ENCODE measurements at places on chromosomes 6 and 20.

DNA sequence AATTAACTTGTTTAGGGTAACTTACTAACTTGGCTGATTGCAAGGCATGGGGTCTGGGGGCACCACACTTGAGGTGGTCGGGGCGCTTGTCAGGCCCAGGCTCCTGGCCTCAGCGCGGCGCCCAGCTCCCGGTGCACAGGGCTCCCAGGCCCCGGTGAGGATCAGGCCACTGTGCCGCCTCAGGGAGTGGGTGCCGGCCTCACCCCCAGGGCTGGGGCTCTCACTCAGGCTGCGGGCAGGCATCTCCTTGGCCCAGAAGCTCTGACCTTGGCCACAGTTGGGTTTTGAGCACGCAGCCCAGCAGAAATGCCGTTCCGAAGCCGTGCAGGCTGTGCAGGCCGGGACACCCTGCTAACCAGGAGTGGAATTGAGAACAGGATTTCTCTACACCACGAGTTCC lies 37.8 kb upstream of the BHLHE23 start:
- DNase-seq: no peak

DNA sequence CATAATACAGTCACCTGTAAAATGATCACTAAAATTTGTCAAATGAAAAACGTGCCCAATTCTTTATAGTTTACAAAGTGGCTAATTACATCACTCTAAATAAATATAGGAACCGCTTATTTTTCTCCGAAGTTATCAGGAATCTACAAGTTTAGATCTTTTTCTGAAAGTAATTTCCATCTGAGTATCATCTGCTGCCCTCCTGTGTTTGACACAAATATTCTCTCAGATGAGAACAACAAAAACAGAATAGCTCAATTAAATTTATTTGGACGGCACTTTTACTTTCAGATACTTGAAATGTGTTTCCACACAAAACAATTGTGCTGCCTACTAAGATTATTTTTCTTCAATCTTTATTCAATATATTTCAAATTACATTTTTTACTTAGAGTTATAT lies 5.0 kb downstream of the SF3B5 start:
- DNase-seq: no peak

DNA sequence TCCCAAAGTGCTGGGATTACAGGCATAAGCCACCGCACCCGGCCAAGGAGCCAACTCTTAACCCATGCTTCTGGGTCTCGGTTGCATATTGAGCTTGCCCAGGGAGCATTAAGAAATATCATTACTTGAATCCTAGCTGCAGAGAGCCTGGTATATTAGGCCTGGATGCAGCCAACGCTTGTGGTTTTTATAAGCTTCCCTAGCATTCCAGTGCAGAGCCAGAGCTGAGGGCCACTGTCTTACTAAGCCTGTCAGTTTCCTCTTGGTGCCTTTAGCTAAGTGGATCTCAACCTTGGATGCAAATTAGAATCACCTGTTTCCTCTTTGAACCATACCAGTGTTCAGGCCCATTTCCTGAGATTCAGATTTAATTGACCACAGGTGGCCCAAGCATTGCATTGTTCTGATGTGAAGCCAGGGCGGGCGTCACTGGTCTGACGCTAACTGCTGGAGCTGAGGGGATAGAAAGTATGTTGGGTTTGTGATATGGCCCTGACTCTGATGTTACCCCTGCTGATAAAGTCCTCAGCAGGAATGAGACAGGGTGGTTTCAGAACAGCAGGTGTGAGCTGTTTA lies 76.3 kb downstream of the BTBD3 start:
- no peak for DNase-seq

DNA sequence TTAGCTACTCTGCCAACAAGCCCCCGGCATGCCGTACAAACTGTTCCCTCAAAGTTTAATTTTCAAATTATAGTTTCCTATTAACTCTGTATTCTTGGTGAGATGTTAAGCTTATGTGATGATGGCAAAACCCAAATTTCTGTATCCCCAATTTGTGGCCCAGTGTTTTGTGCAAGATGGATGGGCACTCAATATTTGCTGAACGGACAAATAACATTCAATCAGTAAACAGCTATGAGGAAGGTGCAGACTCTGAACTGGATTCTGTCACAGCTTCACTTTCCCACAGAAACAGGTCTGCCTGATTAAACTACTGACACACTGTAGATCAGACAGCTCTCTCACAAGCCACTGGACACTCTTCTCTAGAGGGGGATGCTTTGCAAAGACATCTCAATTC lies 54.1 kb downstream of the NUDT3 start:
- DNase-seq: no peak

DNA sequence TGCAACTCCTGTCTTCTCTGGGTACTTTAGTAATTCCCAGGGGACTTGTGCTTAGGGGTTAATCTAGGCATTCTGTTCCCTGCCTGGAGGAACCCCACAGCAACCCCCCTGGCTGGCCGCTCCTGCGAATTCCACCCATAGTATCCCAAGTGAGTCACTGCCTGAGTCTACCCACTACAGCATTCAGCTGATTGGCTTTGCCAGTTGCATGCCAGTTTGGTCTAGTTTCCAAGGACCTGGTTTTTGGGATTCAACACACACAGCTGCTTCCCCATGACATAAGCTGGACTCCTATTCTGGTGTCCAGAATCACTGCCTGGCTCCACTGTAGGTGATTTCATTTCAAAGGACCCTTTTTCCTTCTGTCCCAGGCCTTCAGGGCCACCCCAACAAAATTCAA lies 40.3 kb downstream of the PLCG1 start:
- DNase-seq: peak; percentile 79

GRCh38 chr6:67431076-67431475 lies 1204.0 kb upstream of the ADGRB3 start:
- no peak for DNase-seq

- no peak for DNase-seq
Measured at GRCh38 chr6:134331256-134331655, 13.3 kb upstream of the SGK1 start.

- peak; percentile 8 for DNase-seq
Measured at GRCh38 chr6:127496471-127496870, 22.7 kb downstream of the MTCL3 start.

DNA sequence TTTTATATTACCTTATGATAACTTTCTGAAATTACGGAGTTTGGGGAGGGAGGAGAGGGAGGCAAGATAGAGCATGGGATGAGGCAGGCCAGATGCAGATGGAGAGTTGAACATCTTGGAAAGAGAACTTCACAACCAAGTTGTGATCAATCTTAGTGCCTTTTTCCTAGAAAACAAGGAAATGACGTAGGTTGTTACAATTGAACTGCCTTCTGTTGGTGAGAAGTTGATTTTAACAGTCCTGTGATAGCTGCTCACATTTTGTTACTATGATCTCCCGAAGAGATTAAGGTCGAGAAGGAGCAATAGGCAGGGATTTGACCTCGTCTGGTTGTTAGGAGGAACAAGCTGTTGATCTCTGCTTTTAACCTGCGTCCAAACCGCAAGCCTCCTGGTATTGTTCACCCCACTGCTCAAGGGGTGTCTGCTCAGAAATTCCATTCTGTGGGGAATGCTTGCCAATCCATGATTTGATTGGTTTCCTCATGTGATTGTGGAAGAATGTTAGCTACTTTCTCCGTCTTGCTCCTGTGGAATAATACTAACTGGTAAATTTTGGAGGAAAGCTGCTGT lies 35.1 kb downstream of the TIAM2 start:
- no peak for DNase-seq

DNA sequence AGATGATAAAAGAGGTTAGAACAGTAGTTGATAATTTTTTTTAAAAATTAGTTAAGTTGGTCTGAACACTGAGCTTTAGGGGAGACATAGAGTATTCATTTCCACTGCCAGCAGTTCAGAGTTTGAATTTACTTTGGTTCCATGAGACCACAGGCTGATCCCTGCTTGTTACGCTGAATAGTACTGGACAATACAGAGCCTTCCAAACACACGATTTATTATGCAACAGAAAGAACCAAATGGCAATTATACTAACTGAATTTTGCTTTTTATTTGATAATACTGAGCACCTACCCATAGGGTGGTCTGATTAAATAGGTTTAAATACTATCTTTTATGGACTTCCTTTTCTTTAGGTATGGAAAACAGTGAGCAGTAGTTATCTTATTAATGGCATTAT lies 111.4 kb downstream of the POPDC3 start:
- DNase-seq: no peak

GRCh38 chr6:95815389-95816056 lies 200.3 kb upstream of the FUT9 start:
- no peak for DNase-seq

DNA sequence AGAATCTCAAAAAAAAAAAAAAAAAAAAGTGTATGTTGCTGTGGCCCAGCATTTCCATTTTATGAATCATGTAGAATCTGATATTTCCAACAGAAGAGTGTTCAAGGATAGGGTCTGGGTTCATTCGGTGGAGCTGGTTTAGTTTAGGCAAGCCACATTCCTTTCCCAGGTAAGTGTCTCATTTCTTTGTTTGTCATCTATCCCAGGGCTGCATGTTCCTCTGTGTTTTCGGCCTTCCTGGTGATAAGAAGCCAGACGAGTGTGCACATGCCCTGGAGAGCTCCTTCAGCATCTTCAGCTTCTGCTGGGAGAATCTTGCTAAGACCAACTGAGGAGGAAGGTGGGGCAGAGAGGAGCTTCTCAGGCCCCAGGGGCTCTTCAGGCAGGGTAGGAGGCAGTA lies 38.2 kb downstream of the NFYA start:
- DNase-seq: peak; percentile 87

- DNase-seq: no peak
Measured at GRCh38 chr6:152063170-152063921, 255.9 kb downstream of the ESR1 start.

DNA sequence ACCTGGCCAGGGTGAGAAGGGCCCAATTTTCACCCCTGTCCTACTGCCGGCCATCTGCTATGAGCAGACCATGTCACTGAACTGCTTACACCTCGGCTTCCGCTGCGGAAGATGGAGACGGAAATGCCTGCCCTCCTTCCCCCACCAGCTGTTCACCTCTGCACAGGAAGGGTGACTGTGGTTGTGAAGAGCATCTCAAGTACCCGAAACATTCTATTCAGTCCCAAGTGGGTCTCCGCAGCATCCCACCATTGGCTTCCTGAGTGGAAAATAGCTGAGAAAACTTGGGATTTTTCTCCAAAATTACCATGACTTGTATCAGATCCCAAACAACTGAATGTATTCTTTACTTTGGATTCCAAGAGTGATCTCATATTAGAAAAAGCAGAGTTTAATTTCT lies 16.1 kb downstream of the DOK5 start:
- DNase-seq: no peak

- DNase-seq: peak; percentile 79
Measured at GRCh38 chr6:26743157-26743821, 83.7 kb upstream of the ZNF322 start.

All from mammary epithelial cell (primary cell).